Activated T-cell treated with anti-CD3 and anti-CD28 coated beads for 4 hours (primary cell): ENCODE measurements at places on chromosomes 2 and 18.

DNA sequence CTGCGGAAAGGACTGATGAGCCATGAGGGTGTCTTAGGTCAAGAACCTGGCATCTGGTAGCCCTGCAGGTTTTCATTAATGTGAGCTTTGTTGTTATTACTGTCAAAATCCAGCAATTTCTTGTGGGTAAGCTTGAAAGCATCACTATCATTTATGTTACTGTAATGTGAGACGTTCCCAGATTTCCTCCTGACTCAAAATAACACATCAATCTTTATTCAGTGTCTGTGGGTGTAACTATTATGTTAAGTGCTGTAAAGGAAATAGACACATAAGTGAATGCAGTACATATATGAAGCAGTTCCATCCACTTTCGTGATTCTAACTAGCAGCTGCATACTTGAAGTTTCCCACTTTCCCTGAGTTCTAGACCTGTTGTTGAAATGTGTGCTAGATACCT, 89.8 kb downstream of the FHOD3 start:
- no peak for DNase-seq

DNA sequence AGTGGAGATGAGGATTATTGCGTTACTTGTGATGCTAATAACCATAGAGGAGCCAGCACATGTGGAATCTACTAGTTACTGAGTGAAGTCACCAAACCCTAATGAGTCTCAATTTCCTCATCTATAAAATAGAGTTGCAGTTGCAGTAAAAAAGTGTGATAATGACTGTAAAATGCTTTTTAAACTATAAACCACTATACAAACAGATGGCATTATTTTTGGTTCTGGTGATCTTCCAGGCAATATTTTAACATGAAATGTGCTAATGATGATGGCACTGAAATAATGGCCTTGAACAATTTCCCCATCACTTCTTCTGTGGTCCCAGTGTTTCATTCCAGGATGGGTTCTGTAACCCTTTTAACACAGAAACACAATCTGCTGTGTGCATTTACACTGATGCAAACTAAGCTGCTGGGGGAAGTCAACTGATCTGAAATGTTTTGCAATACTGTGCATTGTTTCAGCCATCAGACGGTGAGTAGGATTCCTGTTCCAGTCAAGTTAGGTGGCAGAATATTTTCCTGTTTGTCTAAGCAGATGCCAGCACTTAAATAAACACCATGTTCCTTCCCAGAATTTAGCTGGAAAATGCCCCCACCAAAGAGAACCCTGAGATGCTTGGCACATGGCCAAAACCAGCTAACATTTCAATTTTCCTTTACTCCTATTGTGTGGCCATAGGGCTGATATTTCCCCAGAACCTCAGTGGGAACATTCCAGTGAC, 52.6 kb downstream of the TACR1 start:
- no peak for DNase-seq

- DNase-seq: no peak
These were observed 291.4 kb upstream of the POU3F3 start for GRCh38 chr2:104562537-104562936.

- DNase-seq: no peak
These were observed 93.4 kb downstream of the TWIST2 start for GRCh38 chr2:238941262-238941792.

DNA sequence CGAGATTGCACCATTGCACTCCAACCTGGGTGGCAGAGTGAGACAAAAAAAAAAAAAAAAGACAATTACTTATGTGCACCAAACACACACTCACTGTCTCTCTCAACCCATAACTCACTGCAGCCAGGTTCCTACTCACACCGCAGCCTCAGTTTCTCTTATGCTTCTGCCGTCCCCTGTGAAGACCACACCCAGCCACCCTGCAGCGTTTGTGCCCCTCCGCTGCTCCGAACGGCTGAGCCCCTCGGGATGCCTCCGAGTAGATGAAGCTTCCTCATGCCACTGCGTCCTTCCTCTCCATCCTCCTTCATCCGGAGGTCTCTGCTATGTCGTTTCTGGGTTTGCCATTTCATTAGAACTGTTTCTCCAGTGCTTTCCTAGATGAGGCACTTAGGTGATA, 160.1 kb downstream of the TWIST2 start:
- no peak for DNase-seq

GRCh38 chr2:23107327-23107941, 277.5 kb upstream of the KLHL29 start:
- no peak for DNase-seq

DNA sequence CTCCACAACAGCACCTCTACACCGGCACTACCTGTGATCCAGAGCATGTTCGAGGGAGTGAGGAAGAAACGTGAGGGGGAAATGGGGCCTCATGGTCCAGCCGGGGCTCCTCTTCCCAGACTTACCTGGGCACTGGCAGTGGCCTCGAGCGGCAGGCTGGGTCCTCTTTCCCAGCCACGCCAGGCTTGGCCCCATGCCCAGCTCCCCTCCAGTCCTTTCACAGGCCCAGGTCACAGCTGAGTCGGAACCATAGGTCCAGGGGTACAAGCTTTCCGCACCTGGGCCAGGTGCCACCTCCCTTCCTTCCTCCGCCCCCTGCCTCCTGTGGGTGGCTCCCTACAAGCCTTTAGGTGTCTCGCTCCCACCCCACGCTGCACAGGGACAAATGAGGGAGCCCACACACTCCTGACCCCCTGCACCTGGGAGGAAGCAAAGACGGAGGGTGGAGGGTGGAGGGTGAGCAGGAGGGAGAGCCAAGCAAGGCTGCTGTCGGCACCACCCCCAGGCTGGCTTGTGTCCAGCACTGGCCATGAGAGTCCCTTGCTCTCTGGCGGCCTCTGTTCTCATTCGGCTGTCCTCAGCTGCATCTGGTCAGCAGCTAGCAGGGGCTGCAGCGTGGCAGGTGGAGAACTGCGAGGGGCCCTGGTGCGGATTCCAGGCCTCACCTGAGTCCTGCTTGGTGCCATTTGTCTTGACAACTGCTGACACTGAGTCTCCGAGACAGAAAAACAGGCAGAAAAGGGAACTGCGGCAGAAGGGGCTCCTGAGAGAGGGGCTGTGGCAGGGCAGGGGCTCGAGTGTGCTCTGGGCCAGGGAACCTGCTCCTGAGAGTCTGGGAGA, 26.8 kb downstream of the ADRA2B start:
- DNase-seq: no peak

GRCh38 chr2:72555943-72556342, 269.9 kb downstream of the EXOC6B start:
- no peak for DNase-seq

DNA sequence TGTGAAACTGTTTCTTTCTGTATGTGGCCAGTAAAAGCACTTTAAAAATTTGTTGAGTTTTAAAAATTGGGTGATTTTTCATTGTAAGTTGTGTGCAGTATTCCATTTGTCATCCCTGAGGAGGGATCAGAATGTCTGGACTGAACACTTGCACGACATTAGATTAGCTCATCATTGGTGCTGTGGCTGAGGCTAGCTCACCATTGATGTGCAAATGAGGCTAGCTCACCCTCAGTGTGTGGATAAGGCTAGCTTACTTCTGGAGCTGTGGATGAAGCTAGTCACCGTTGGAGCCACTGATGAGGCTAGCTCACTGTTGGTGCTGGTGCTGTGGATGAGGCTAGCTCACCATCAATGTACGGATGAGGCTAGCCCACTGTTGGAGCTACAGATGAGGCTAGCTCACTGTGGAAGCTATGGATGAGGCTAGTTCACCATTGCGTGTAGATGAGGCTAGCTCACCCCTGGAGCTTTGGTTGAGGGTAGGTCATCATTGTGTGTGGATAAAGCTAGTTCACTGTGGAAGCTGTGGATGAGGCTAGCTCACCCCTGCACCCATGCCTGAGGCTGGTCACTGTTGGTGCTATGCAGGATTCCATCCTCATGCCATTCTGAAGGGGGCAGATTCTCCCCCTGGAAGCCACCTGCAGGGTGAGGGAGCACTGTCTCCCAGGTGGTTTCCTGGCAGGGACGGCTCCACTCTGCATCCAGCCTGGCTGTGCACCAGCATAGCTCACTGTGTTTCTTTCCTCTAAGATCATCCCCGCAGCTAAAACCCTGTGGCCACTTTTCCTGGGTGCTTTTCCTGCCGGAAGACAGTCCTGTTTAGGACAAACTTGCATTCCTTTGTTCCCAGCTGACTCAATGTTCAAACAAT, 101.1 kb downstream of the TWIST2 start:
- DNase-seq: no peak

- no peak for DNase-seq
These were observed 11.5 kb upstream of the TSPYL6 start for GRCh38 chr2:54267577-54267976.

- DNase-seq: no peak
These were observed 224.1 kb upstream of the PARD3B start for GRCh38 chr2:204321027-204321800.

GRCh38 chr2:20536619-20537422, 89.9 kb downstream of the RHOB start:
- DNase-seq: no peak

- no peak for DNase-seq
These were observed 152.5 kb downstream of the PLEKHA3 start for GRCh38 chr2:178632729-178633128.

- DNase-seq: no peak
These were observed 17.0 kb upstream of the PTMA start for GRCh38 chr2:231691251-231691772.

GRCh38 chr2:63484901-63485300, 103.4 kb downstream of the WDPCP start:
- no peak for DNase-seq

DNA sequence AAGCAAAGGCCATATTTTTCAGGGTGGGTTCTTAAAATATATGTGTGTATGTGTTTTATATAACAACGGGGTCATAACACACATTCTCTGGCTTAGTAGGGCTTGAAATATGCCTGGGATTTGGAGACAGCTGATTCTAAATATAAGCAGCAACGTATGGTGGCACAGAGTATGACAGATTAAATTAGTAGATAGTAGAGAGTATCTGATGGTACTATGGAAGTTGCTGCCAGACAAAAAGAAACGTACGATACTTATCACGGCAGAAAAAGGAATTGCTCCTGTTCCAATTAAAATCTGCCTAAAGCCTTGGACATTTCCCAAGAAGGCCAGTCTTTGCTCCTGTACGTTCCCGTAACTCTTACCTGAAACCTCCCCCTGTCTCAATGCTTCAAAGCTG, 607.9 kb upstream of the ID2 start:
- no peak for DNase-seq

DNA sequence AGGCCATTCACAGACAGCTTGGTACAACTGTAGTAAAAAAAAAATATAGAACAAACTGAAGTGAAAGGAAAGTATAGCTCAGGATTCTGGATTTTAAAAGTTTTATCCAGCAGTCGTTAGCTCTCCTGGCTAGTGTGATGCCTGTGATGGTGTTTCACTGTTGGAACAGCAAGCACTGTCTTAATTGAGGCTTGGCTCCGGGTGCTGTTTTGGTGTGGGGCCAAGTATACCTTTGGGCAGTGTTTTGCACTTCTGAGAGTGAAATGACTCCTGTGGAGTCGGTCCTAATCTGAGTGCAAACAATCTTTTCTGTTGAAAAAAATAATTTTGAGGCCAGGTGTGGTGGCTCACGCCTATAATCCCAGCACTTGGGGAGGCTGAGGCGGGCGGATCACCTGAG, 28.7 kb upstream of the RAB1A start:
- DNase-seq: no peak

- DNase-seq: no peak
These were observed 90.4 kb downstream of the SPTBN1 start for GRCh38 chr2:54546518-54546917.

DNA sequence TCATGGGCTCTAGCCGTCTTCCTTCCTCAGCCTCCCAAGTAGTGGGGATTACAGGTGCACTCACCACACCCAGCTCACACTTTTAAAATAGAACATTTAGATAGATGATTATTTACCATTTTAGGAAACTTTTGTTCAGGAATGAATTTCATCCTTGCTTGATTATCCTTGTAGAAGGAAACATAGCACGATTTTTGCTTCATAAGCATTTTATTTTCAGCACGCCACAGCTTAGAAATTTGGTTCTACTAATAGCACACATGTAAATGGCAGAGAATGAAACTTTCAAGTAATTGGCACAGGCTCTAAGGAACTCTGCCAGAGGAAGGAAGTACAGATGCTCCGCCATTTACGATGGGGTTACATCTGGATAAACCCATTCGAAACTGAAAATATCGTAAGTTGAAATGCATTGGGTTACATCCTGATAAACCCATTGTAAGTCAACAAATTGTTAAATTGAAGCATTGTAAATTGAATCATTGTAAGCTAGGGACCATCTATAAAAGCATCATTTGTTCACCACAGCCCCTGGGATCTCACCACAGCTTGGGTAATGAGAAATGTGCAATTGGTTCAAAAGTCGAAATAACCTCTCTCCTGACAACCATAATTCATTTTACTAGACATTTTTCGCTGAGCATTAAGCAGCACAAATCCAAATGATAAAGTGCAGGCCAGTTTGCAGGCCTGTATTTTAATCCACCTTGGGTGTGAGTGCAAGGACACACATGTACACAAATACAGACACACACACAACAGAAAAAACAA, 33.2 kb downstream of the FRZB start:
- DNase-seq: no peak

- DNase-seq: no peak
These were observed 74.5 kb upstream of the B3GNT7 start for GRCh38 chr2:231321021-231321420.
